ENCODE measurements at places on chromosomes 6 and 20.

DNA sequence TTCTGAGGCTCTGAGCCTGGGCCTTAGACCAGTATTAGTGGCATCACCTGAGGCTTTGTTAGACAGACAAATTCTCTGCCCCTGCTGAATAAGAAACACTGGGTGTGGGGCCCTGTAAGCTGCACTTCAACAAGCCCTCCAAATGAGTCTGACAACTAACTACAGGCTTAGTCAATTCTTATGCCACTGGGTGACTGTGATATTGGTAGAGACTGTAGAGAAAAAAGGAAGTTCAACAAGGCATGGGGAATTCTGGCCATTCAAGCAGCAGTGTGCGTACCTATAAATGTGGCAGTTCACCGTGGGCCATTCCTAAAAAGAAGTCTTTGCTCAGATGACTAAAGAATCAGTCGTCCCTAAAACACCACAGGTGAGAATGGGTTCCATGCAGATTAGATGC is 82.7 kb downstream of the MDN1 start:
- H3K27me3 ChIP-seq = no peaks in the 10 kb centered on the region
- H3K36me3 ChIP-seq = peaks cover 57% of the 10 kb centered on the region
- no peak overlapping the region for H3K27ac ChIP-seq
- H3K4me1 ChIP-seq = no peaks in the 10 kb centered on the region
- no peak overlapping the region for H3K4me3 ChIP-seq
- no peak for DNase-seq

DNA sequence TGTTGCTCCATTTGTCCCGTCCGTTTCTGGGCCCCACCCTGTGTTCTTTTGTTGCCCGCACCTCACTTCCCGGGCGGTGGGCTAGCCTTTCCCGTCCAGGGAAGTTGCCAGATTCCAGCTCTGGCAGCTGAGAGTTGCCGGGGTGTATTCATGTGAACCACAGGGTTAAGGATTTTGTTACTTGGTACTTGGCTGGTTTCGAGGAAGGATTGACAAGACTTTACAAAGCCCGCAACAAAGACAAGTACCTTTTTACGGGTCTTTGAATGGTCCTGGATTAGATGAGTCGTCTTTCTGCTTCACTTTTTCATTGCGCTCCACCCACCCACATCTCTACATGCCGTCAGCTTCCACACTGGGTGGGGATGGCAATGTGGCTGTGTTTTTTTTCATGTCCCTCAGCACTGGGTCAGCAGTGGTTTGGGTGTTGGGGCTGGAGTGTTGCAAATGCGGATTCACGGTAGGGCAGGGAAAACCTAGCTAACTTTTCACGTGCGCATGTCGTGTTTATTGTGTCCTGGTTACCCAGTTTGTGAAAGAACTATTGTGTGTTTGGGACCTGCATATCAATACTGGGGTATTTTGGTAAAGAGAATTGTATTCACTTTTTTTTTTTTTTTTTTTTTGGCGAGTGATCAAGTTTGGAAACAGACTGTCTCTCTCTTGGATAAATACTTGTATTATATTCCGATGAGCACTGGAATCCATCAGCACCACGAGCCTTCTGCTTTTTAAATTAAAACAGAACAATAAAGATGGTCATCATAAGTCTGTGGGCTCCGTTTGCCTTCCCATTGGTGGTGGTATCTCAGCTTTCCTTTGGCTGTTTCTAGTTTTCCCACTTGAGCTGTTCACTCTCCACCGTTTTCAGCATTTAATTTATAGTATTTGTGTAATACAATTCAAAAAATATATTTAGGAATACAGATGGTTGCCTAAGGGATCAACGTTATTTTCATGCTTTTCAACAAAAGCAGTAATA is 1.2 kb downstream of the DUSP22 start:
- H3K27me3 ChIP-seq = no peaks in the 10 kb centered on the region
- H3K27ac ChIP-seq = peak overlapping the region; percentile 95
- peak; percentile 48 for DNase-seq
- peak overlapping the region; percentile 92 for H3K4me3 ChIP-seq
- H3K4me1 ChIP-seq = peaks cover 64% of the 10 kb centered on the region

DNA sequence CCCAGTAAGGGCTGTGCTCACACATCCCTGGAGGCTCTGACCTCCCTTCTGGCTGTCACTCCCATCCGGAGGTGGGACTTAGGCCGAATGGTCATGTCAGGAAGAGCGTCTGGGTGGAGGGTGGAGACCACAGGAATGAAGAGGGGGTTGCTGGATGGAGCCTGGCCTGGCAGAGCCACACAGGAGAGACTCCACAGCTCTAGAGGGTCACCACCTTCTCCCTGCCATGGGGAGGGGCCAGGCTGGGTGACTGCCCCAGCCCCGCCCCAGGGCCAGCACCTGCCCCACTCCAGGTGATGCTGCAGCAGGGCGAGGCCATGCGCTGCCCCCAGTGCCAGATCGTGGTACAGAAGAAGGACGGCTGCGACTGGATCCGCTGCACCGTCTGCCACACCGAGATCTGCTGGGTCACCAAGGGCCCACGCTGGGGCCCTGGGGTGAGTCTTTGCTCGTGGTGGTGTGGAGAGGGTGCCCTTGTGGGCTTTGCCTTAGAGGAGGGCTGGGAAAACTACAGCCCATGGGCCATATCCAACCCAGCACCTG is 20.6 kb downstream of the RBCK1 start:
- DNase-seq = no peak
- H3K4me3 ChIP-seq = no peak overlapping the region
- H3K27me3 ChIP-seq = no peaks in the 10 kb centered on the region
- H3K4me1 ChIP-seq = peaks cover 41% of the 10 kb centered on the region

DNA sequence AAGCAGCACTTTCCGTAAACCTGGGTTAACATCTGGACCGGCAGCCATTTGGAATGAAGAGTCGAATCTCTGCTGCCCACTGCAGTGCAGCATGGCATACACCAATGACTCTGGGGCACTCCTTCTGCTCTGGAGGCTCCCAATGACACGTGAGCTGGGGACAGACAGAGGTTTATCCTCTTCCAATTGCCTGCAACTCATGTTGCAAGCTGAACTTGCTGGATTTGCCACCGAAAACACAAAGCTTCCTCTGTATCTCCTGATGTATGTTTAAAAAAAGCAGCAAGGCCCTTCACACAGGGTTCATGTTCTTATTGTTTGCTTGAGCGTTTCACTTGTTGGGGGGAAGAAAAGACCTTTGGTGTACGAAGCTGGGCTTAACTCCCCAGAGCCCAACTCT is 10.8 kb downstream of the NCOA5 start:
- no peak overlapping the region for H3K27ac ChIP-seq
- no peaks in the 10 kb centered on the region for H3K27me3 ChIP-seq
- H3K36me3 ChIP-seq = peaks cover 21% of the 10 kb centered on the region
- no peak overlapping the region for H3K4me3 ChIP-seq

- H3K27ac ChIP-seq = peak overlapping the region; percentile 59
- peak overlapping the region; percentile 69 for H3K4me3 ChIP-seq
- H3K36me3 ChIP-seq = peaks cover 19% of the 10 kb centered on the region
- no peaks in the 10 kb centered on the region for H3K27me3 ChIP-seq
- DNase-seq = peak; percentile 27
Measured at GRCh38 chr6:139115989-139116758, 18.7 kb upstream of the HECA start.

- no peaks in the 10 kb centered on the region for H3K27me3 ChIP-seq
- DNase-seq = no peak
- H3K27ac ChIP-seq = no peak within 1 kb of the TSS
- no peaks in the 10 kb centered on the region for H3K4me1 ChIP-seq
- no peaks in the 10 kb centered on the region for H3K36me3 ChIP-seq
- H3K4me3 ChIP-seq = no peak within 1 kb of the TSS
Measured at GRCh38 chr6:132659082-132659481, at the start of gene TAAR1. TSS of gene TAAR1 (minus strand) at chr6:132659182. CDS start at chr6:132646003, 13,179 bp downstream.

GRCh38 chr20:45181639-45182038 is 6.9 kb downstream of the PI3 start:
- no peak overlapping the region for H3K4me3 ChIP-seq
- no peak overlapping the region for H3K27ac ChIP-seq
- peaks cover 2% of the 10 kb centered on the region for H3K27me3 ChIP-seq
- no peak for DNase-seq
- no peaks in the 10 kb centered on the region for H3K36me3 ChIP-seq

DNA sequence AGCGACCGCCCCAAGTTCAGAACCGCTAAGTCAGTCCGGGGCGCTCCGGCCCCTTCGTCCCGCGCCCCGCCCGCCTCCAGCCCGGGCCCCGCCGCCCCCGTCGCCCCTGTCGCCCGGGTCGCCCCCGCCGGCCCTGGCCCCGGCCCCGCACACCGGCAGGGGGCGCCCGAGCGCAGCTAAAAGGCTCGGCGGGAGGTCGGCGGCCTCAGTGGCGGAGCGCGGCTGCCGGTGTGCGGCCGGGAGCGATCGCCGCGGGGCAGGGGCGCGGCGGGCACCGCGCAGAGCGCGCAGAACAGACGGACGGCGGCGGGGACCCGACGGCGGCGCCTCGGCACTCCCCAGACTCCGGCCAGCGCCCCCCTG is at the start of gene FNDC1:
Gene FNDC1, plus strand, starts transcription at position 208 of the 363 bp plus-strand sequence. CDS start 197 bp downstream, outside the sequence.
- H3K27ac ChIP-seq = no peak within 1 kb of the TSS
- peaks cover 73% of the 10 kb centered on the region for H3K27me3 ChIP-seq
- peak; percentile 63 for DNase-seq
- peaks cover 17% of the 10 kb centered on the region for H3K4me1 ChIP-seq

DNA sequence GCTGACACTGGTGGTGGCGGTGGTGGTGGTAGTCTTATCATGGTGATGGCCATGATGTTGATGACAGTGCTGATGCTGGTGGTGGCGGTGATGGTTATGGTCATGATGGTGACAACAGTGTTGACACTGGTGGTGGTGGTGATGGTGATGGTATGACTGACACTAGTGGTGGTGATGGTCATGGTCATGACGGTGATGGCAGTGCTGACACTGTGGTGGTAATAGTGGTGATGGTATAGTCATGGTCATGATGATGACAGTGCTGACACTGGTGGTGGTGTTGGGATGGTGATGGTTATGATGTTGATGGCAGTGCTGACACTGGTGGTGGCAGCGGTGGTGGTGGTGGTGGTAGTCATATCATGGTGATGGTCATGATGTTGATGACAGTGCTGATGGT is 205.7 kb downstream of the CDH4 start:
- no peak overlapping the region for H3K27ac ChIP-seq
- no peaks in the 10 kb centered on the region for H3K27me3 ChIP-seq
- H3K4me1 ChIP-seq = no peaks in the 10 kb centered on the region
- no peak for DNase-seq
- no peaks in the 10 kb centered on the region for H3K36me3 ChIP-seq

- DNase-seq = no peak
- no peak overlapping the region for H3K4me3 ChIP-seq
- H3K27ac ChIP-seq = no peak overlapping the region
- H3K27me3 ChIP-seq = peaks cover 7% of the 10 kb centered on the region
- peaks cover 6% of the 10 kb centered on the region for H3K36me3 ChIP-seq
- peaks cover 25% of the 10 kb centered on the region for H3K4me1 ChIP-seq
Measured at GRCh38 chr6:146847426-146847825, 248.7 kb downstream of the ADGB start.

DNA sequence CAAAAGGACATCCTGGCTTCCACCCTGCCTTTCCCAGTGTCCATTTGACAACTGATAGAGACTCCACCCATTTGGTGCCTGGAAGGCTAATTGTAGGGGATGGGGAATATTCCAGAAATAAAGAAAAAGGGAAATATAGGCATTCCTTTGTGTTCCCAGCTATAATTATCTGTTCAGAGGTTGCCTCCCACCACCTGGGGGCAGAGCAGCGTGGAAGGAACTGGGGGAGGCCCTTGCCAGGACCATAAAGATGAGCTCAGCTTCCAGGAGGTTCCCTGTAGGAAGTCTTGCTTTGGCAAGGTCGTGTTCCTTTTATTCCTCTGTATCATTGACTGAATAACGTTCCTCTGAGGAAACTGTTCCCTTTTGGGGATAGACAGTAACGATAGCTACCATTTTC is 214.7 kb downstream of the TFAP2C start:
- H3K36me3 ChIP-seq = no peaks in the 10 kb centered on the region
- no peaks in the 10 kb centered on the region for H3K27me3 ChIP-seq
- no peaks in the 10 kb centered on the region for H3K4me1 ChIP-seq
- no peak overlapping the region for H3K27ac ChIP-seq
- no peak overlapping the region for H3K4me3 ChIP-seq
- DNase-seq = no peak

DNA sequence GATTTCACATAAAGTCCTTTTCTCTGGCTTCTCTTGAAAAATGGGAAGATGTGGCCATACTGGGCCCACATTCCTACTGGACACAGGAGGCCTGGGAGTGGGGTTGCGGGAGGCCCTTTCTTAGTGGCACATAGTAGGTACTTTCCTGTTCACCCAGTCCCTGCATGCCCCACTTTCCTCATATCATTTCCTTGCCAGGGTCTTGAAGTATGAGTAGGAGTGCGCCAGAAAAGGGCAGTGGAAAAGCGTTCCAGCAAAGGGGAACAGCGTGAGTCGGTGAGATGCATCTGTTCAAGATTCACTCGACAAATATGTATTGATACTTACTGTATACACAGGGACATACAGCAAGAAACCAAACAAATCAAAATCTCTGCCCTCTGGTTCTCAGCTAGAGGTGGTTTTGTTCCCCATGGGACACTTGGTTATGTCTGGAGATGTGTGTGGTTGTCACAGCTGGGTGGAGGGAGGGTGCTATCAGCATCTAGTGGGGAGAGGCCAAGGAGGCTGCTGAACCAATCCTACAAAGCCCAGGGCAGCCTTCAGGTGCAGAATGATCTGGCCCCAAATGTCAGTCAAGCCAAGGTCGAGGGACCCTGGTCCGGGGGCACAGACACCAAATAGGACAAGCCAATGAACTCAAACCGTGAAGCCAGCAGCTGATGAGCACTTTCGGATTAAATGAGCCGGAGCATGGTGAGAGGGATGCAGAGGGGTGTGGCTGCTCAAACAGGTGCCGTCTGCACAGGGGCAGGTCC is 151.4 kb downstream of the CEBPB start:
- H3K27ac ChIP-seq = no peak overlapping the region
- H3K36me3 ChIP-seq = no peaks in the 10 kb centered on the region
- peaks cover 44% of the 10 kb centered on the region for H3K4me1 ChIP-seq
- no peaks in the 10 kb centered on the region for H3K27me3 ChIP-seq

DNA sequence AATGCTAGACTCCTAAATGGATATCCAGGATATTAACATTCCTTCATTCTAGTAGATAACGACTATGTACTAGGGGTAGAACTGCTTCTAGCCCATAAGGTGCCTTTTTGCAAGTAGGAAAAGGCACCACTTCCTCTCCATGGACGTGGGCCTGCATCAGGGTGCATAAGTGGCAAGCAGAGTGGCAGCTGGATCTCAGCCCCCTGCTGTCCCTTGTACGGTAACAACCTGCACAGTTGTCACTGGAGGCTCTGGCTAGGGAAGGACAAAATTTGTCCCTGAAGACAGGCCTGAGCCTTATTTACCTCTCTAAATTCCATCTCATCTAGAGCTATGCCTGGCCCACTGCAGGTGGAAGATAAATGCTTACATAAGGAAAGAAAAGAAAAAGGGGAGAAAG is 42.5 kb upstream of the SAYSD1 start:
- no peak overlapping the region for H3K4me3 ChIP-seq
- DNase-seq = no peak
- no peaks in the 10 kb centered on the region for H3K27me3 ChIP-seq
- H3K4me1 ChIP-seq = peaks cover 16% of the 10 kb centered on the region
- H3K27ac ChIP-seq = no peak overlapping the region

GRCh38 chr6:143966312-143966711 is 41.7 kb downstream of the PLAGL1 start:
- H3K27me3 ChIP-seq = no peaks in the 10 kb centered on the region
- DNase-seq = no peak
- H3K27ac ChIP-seq = no peak overlapping the region
- H3K36me3 ChIP-seq = no peaks in the 10 kb centered on the region

Measured in activated naive CD4-positive, alpha-beta T cell treated with anti-CD3 and anti-CD28 coated beads for 36 hours (primary cell).